Breast epithelium (tissue), 4 donors: ENCODE measurements at places on chromosomes 12 and 14. TPM values are rescaled to one million over a fixed set of nuclear protein-coding genes. Genes with fewer than 3 reads are reported as not detected.

The KLRC3 gene
- not detected for total RNA-seq

The LRTM2 gene
- not detected for total RNA-seq

The ITGB7 gene
- total RNA-seq: 2.9 TPM

DNA sequence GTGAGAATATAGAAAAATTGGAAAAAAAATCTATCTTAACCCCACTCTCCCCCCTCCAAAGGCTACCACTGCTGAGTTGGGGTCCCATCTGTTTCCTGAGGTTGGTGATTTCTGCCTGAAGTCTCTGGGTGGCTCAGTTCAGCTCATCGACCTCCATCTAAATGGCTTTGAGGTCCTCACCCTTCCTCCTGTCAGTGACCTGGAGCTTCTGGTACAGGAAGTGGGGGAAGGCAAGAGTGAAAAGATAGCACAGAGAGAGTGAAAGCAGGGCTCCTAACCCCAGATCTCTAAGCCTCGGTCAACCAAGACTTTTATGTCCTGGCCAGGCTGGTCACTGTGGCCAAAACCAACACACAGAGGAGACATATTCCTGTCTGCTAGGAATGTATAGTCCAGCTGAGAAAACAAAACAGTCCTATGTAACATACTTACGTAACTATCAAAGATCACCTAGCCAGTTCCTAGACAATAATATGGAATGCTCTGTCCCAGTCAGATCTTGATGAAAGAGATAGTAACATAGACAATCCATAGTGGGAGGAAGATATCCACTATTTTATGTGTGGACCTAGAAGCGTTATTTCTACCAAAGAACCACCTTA, 12.3 kb upstream of the KRT73 start:
- H3K4me1 ChIP-seq: no peaks in the 10 kb centered on the region
- DNase-seq: no peak
- no peaks in the 10 kb centered on the region for H3K36me3 ChIP-seq

- H3K27ac ChIP-seq: no peak overlapping the region
- H3K36me3 ChIP-seq: no peaks in the 10 kb centered on the region
- no peaks in the 10 kb centered on the region for H3K4me1 ChIP-seq
- H3K27me3 ChIP-seq: no peaks in the 10 kb centered on the region
- H3K4me3 ChIP-seq: no peak overlapping the region
- DNase-seq: no peak
Measured at GRCh38 chr12:81340910-81341309, 263.0 kb downstream of the ACSS3 start.

DNA sequence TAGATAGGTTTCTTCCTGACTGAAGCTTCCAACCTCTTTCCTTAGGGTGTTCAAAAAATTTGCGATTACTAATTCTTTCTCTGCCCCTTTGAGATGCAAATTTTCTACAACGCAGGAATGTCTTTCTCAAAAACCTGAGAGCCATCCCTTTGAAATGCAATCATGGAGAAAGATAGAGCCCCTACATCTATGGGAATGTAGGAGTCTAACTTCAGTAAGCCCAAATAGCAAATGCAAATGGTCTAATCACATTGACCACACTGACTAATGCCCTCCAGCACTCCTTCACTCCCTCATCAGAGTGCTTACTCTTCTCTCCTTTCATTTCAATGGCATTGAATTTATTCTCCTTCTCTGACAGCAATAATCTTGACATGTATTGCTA, 107.1 kb downstream of the SLC6A15 start:
- DNase-seq: no peak
- H3K36me3 ChIP-seq: no peaks in the 10 kb centered on the region
- no peaks in the 10 kb centered on the region for H3K27me3 ChIP-seq
- H3K4me1 ChIP-seq: no peaks in the 10 kb centered on the region
- no peak overlapping the region for H3K4me3 ChIP-seq
- no peak overlapping the region for H3K27ac ChIP-seq

DNA sequence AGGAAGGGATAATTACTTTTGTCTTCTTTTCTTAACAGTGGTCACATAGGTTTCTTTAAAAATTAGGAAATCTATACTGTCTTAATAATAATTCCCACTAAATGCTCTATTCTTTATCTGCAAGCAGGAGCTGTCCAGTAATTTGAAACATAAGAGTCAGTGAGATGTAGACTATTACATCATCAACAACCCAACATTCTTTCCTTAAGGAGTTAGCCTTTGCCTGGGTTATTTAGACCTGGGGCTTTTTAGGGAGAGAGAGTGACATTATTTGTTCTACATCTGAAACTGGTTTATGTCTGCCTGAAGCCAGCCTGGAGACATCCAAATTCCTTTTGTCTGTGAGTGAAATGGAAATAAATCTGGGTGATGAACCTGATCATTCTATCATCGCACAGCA, 294.4 kb downstream of the TMTC2 start:
- no peak overlapping the region for H3K4me3 ChIP-seq
- H3K27me3 ChIP-seq: no peaks in the 10 kb centered on the region
- no peak overlapping the region for H3K27ac ChIP-seq
- H3K36me3 ChIP-seq: no peaks in the 10 kb centered on the region
- no peak for DNase-seq

DNA sequence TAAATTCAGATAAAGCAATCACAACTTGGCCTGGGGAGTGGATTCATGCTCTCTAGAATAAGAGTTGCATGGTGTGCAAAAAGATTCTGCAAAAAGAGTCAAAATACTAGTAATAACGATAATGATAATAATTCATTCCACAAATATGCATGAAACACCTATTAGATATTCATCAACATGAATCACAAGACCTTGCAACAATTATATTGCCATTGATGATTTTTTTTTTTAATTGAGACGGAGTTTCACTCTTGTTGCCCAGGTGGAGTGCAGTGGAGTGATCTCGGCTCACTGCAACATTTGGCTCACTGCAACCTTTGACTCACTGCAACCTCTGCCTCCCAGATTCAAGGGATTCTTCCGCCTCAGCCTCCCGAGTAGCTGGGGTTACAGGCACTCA, 109.2 kb upstream of the FLRT2 start:
- DNase-seq: no peak
- no peaks in the 10 kb centered on the region for H3K27me3 ChIP-seq
- H3K4me1 ChIP-seq: no peaks in the 10 kb centered on the region

DNA sequence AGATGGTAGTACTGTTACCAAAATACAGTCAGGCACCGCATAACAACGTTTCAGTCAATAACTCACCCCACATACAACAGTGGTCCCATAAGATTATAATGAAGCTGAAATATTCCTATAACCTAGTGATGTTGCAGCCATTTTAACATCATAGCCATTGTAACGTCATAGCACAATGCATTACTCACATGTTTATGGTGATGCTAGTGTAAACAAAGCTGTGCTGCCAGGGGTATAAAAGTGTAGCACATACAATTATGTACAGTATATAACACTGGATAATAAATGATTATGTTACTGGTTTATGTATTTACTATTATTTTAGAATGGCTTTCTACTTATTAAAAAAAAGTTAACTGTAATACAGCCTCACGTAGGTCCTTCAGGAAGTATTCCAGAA, 37.0 kb downstream of the GPR137C start:
- no peak overlapping the region for H3K27ac ChIP-seq
- H3K36me3 ChIP-seq: no peaks in the 10 kb centered on the region
- no peaks in the 10 kb centered on the region for H3K4me1 ChIP-seq
- no peaks in the 10 kb centered on the region for H3K27me3 ChIP-seq
- no peak for DNase-seq

DNA sequence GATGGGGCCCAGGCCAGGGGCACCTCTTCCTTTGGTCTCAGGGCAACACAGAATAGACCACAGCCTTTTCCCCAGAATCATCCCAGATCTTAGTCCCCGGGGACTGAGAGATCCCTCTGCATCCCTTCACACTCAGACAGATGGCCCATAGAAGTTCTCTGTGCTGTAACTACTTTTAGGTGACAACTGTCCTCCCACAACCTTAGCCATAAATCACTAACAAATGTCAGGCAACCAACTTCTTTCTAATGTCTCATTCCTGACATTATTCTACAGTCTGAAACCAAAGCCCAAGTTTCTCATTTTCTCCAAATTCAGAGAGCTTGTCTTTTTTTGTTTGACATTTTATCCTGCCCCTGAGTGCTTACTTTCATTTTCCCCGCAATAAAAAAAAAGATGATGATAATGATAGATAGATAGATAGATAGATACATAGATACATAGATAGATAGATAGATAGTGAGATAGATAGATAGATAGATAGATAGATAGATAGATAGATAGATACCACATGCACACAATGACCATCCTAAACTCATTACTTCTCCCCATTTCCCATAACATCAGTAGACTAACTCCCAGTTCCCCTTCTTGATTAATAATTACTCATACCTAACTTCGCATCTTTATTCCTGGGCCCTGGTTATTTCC, 28.6 kb downstream of the DUSP6 start:
- no peaks in the 10 kb centered on the region for H3K36me3 ChIP-seq
- no peaks in the 10 kb centered on the region for H3K27me3 ChIP-seq
- no peak overlapping the region for H3K4me3 ChIP-seq
- DNase-seq: no peak
